Activated T-cell treated with anti-CD3 and anti-CD28 coated beads, Interleukin-2, amount 50 U/mL, for 24 hours (primary cell): ENCODE measurements at places on chromosomes 13 and 19.

DNA sequence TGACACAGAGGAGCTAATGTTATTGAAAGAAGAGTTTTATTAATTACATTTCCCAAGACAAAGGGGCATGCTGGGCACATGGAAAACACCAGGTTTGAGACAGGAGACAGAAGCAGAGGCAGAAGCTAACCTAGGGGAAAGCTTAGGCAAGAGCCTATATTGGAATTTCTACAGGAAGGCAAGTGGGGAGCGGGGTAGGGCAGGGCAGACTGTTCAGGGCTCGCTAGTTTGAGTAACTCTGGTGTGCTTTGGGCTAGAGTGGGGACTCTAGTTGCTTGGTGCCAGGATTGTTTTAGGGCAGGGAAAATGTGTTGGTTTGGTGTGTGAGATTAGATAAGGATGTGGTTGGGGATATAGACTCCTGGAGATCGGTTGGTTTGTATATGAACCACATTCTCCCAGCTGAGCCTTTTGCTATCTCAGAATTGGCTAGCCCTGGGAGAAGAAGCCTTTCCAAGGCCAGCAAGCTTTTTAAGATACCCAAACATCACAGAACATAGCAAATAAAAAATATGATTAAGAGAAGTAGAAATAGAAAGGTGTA, 8.4 kb upstream of the UFM1 start:
- no peaks in the 10 kb centered on the region for H3K27me3 ChIP-seq
- no peaks in the 10 kb centered on the region for H3K36me3 ChIP-seq
- no peak for DNase-seq
- H3K4me3 ChIP-seq, result no peak overlapping the region
- no peak overlapping the region for H3K27ac ChIP-seq

DNA sequence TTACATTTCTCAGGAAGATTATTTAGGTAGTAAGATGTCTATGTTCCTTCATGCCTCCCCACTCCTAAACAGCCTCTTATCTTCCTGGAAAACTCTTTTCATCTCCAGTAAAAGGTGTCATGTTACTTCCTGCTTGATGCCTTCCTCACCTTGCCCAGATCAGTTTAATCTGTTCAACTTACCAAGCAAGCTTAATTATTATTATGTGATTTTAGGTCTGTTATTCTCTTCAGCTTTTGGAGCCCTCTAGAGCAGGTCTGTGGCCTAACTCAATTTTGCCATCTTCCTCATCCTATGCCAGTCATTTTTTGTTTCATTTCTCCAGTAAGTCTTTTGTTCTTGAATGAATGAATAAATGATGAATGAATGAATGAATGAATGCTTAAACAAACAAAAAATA, 528.4 kb downstream of the DCT start:
- DNase-seq, result no peak
- no peaks in the 10 kb centered on the region for H3K27me3 ChIP-seq
- no peaks in the 10 kb centered on the region for H3K36me3 ChIP-seq
- H3K4me3 ChIP-seq, result no peak overlapping the region
- no peak overlapping the region for H3K27ac ChIP-seq
- no peaks in the 10 kb centered on the region for H3K4me1 ChIP-seq

- no peak for DNase-seq
- no peaks in the 10 kb centered on the region for H3K27me3 ChIP-seq
Observed at GRCh38 chr13:111913761-111914140, 153.2 kb upstream of the SOX1 start.

GRCh38 chr19:48779636-48780035, 24.3 kb downstream of the FGF21 start:
- H3K4me1 ChIP-seq, result peaks cover 3% of the 10 kb centered on the region
- no peak for DNase-seq
- H3K4me3 ChIP-seq, result no peak overlapping the region
- H3K27me3 ChIP-seq, result peaks cover 10% of the 10 kb centered on the region
- H3K36me3 ChIP-seq, result no peaks in the 10 kb centered on the region

DNA sequence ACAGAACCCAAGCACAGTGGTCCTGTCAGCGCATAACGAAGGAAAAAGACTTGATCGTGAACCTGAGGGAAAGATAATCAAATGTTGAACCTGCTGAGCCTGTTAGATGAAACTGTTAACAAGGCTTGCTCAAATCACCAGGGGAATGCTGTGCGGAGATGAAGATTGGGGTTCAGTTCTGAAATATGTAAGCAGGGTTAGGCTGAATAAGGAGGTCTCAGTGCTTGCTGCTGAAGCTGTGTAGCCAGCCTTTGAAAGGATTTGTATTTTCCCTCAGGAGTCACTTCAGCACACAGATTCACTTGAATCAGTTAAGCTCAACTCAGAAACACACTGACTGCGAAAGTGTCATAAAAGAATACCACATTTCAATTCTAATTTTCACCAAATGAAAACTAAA, 793.5 kb downstream of the OLFM4 start:
- no peaks in the 10 kb centered on the region for H3K4me1 ChIP-seq
- no peak overlapping the region for H3K4me3 ChIP-seq
- no peak for DNase-seq
- H3K27ac ChIP-seq, result no peak overlapping the region

DNA sequence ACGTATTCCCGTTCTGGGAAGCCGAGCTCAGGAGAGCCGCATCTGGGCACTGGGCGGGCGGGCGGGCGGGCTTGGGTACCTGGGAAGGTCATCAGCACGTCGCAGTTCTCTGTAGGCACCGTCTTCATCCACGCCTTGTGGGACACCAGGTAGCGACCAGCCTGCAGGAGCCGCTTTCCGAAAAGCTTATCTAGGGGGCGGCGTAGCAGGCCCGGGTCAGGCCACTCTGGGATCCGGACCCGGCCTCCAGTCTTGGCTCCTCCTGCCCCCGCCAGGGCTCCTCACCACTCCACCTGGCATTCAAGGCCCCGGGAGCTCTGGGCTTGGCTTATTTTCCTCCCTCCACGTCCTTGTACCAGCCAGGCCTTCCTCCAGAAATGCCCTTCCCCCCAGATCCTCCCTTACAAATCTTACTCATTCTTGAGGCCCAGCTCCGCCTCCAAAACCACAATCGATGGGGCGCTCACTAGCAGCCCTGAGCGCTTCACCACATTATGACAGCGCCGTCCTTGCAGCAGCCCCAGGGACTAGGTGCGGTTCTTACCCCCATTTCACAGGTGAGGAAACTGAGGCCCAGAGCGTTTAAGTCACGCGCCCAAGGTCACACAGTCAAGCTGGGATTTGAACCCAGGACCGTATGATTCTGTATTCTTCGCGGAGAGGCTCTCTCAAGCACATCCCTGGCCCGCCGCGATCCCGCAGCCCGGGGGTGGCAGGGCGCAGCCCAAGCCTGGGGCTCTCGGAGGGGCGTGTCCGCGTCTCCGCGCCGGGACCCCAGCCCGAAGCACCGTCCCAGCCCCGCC, 843 bp downstream of the ANO8 start:
- no peaks in the 10 kb centered on the region for H3K27me3 ChIP-seq
- H3K4me1 ChIP-seq, result peaks cover 49% of the 10 kb centered on the region
- peak overlapping the region; percentile 81 for H3K4me3 ChIP-seq
- H3K27ac ChIP-seq, result peak overlapping the region; percentile 84
- H3K36me3 ChIP-seq, result peaks cover 24% of the 10 kb centered on the region
- DNase-seq, result peak; percentile 81

DNA sequence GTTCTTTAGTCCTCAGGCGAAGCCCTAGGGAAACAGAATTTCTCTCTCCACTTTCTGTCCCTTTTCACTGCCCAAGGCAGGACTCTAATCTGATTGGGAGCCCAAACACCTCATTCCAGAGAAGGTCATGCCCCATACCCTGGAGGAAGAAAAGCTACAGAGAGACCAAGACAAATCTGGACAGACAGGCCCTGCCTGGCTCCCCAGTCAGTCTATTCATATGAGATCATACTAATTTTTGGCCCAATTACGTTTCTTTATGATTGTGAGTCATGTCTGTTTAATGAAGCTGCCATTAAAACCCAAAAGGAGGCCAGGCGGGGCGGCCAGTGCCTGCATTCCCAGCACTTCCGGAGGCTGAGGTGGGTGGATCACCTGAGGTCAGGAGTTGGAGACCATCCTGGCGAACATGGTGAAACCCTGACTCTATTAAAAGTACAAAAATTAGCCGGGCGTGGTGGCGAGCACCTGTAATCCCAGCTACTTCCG, 3.3 kb upstream of the AP3D1 start:
- H3K4me3 ChIP-seq, result no peak overlapping the region
- H3K27ac ChIP-seq, result no peak overlapping the region
- H3K4me1 ChIP-seq, result peaks cover 20% of the 10 kb centered on the region
- H3K36me3 ChIP-seq, result peaks cover 9% of the 10 kb centered on the region

DNA sequence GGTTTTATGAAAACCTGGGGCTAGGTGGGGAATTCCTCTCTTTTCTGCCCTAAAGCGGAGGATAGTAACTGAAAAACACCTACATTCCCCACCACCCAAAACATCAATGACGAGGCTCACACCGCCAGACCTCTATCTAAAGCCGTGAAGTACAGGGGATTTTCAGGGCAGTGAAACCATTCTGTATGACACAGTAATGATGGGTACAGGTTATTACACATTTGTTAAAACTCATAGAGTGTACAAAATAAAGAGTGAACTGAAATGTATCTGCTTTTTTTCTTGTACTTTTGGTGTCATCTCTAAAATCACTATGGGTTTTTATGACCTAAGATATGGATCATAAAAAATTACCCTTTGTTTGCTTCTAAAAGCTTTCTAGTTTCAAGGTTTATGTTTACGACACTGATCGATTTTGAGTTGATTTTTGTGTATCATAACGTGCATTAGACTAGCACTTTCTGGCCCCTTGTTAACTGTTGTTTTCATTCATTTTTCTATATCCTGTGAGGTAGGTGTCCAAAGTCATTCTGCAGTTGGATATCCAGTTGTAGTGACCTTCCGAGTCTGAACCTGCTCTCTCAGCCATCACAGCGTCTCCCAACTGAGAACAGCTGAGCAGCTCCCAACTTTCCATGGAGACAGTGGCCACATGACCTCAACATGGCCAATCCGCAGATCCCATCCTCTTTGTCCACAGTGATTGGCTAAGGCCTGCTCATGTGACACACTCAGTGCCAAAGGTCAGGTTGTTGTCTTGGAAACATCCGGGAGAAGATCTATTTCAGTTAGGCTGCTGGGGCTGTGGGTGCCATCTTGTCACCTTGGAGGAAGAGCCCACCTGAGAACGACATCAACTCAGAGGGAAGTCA, 10.3 kb downstream of the MBD3L2B start:
- H3K27me3 ChIP-seq, result no peaks in the 10 kb centered on the region
- H3K36me3 ChIP-seq, result peaks cover 2% of the 10 kb centered on the region
- H3K4me1 ChIP-seq, result peaks cover 65% of the 10 kb centered on the region
- no peak overlapping the region for H3K4me3 ChIP-seq
- H3K27ac ChIP-seq, result peak overlapping the region; percentile 83
- no peak for DNase-seq

GRCh38 chr13:29993716-29994488, 143.5 kb upstream of the UBL3 start:
- H3K4me1 ChIP-seq, result no peaks in the 10 kb centered on the region
- no peaks in the 10 kb centered on the region for H3K27me3 ChIP-seq
- H3K36me3 ChIP-seq, result no peaks in the 10 kb centered on the region
- no peak overlapping the region for H3K4me3 ChIP-seq
- no peak for DNase-seq

GRCh38 chr19:34269968-34270621, 15.7 kb downstream of the GARRE1 start:
- H3K27me3 ChIP-seq, result no peaks in the 10 kb centered on the region
- peak; percentile 64 for DNase-seq
- peak overlapping the region; percentile 94 for H3K27ac ChIP-seq
- peaks cover 75% of the 10 kb centered on the region for H3K4me1 ChIP-seq
- peak overlapping the region; percentile 64 for H3K4me3 ChIP-seq
